Inflammatory macrophage treated with lipopolysaccharide for 1 hour (primary cell): ENCODE measurements at places on chromosomes 11 and 22.

GRCh38 chr11:120079750-120080610, 57.9 kb downstream of the TRIM29 start:
- no peak for DNase-seq

GRCh38 chr11:58254936-58255335, 13.1 kb downstream of the OR10W1 start:
- DNase-seq, result no peak

DNA sequence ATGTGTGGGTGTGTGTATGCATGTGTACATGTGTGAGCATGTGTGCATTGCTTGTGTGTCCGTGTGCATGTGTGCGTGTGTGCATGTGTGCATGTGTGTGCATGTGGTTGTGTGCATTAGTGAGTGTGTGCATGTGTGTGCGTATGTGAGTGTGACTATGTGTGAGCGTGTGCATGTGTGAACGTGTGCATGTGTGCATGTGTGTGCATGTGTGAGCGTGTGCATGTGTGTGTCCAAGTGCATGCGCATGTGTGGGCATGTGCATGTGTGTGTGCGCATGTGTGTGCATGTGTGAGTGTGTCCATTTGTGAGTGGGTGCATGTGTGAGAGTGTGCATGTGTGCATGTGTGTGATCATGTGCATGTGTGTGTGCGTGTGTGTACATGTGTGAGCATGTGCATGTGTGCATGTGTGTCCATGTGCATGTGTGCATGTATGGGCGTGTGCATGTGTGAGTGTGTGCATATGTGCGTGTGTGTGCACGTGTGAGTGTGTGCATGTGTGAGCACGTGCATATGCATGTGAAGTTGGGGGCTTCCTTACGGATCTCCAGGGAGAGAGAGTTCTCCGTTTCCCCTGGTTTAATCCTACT, 95.8 kb downstream of the ST3GAL4 start:
- DNase-seq, result no peak

- DNase-seq, result no peak
These were observed 32.7 kb downstream of the METTL15 start for GRCh38 chr11:28140689-28141455.

DNA sequence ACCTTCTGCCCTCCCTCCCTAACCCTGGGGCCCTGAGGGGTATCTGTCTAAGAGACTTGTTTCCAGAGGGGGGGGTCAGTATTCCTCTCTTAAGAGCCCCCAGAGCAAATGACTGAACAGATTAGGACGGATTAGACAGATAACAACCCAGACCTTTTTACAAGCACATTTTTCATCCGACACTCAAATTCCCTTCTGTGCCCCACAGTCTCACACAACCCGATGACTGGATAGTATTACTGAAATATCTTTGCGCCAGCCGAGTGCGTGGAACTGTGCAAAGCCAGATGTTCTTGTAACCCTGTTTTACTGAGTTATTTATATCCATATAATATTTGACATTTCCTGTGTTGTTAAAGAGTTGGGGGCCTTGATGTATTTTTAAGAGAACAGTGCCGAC, 30.9 kb upstream of the FLI1 start:
- no peak for DNase-seq

DNA sequence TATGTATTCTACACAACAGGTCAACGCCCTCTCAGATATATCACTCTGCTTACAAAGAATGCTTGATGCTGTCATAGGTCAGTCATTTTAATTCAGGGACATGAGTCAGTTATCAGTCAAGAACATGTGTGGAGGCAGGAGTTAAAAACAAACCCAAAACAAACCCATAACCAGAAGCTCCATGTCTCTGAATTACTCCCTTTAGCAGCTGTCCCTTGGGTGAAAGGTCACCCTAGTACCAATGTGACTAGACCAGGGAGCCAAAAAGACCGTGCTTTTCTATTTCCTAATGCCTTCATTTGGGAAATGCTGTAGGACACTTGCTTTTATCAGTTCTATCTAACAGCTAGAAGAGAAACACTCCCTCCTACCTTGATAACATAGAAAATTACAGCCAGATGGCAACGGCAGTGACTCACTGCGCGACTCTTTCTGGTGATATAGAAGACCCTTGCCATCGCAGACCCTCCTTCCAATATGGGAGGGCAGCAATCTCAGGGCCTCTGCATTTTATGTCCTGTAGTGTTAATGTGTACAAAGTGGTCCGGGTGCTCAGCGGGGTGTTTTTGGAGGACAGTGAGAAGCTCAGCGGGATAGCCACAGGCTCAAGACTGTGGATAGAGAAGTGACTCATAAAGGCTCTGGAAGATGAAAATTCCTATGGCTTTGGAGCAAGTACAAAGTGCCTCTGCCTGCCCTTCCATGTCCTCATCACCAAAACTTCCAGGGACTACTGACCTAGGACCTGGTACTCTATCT, 24.8 kb downstream of the APOL5 start:
- DNase-seq, result no peak

DNA sequence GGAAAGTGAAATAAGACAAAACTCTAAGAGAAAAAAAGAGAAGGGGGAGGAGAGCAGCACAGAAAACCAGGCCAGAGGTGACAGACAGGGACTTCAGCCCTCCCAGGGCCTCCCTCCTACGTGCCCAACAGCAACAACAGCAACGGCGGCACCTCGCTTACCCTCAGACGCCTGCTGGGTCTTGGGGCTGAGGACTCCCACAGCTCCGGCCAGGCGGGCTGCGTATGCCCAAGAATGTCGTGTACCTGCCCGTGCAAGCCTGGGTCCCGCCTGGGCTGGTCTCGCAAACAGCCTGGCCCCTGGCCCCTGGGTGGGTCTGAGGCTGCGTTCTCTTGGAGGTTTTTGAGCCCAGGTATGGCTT, 30.5 kb downstream of the ARAP1 start:
- no peak for DNase-seq

DNA sequence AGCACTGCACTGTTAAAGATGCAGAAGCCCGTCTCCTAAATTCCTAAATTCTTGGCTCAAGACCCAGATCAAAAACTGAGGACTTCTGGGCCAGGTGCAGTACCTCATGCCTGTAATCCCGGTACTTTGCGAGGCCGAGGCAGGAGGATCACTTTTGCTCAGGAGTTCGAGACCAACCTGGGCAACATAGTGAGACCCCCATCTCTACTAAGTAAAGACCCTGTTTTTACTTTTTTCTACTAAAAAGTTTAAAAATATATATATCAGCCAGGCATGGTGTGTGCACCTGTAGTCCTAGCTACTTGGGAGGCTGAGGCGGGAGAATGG, 29.7 kb downstream of the PDGFB start:
- no peak for DNase-seq
